ENCODE measurements at places on chromosomes 6 and 20.
A peak's percentile ranks its signal among the peaks of the same experiment; 100 is the strongest.

GRCh38 chr20:33732166-33732970 is 572 bp downstream of the ZNF341 start:
- peak; percentile 99 for DNase-seq

DNA sequence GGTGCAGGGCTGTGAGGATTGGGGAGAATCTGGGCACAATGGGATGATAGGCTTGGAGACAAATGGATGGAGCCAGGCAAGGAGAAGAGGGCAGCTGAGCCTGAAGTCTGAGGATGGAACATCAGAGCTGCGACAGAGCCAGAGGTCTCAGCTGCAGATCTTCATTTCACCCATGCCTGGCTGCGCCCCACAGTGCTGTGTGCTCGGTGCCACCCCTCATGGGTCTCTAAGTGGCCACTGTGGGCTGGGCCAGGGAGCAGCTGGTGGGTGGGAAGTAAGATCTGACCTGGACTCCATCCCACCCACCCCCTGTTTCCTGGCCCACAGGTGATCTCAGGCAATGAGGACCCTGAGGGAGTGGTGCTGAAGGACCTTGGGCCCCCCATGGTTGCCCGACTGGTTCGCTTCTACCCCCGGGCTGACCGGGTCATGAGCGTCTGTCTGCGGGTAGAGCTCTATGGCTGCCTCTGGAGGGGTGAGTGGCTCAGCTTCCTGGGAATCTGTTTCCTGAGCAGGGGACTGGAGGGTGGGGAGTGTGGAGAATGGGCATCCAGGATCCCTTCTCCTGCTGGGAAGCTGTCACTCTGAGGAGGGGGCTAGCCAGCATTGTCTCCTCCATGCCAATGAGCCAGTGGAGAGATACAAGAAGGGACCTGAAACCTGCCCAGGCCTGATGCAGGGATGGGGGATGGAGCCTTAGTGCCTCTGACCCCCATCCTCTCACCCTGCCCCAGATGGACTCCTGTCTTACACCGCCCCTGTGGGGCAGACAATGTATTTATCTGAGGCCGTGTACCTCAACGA is 6.5 kb downstream of the DDR1 start:
- DNase-seq = no peak

- DNase-seq = no peak
Measured at GRCh38 chr20:54025251-54025771, 45.1 kb downstream of the BCAS1 start.

DNA sequence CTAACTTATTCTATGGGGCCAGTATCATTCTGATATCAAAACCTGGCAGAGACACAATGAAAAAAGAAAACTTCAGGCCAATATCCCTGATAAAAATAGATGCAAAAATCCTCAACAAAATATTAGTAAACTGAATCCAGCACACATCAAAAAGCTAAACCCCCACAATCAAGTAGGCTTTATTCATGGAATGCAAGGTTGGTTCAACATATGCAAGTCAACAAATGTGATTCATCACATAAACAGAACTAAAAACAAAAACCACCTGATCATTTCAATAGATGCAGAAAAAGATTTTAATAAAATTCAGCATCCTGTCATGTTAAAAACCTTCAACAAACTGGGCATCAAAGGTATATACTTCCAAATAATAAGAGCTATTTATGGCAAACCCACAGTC is 133.9 kb upstream of the SSTR4 start:
- no peak for DNase-seq

- DNase-seq = no peak
Measured at GRCh38 chr6:83153883-83154521, 39.1 kb downstream of the PGM3 start.

GRCh38 chr20:37007898-37008649 is 56.6 kb upstream of the SAMHD1 start:
- peak; percentile 22 for DNase-seq

GRCh38 chr6:167474725-167475124 is 149.8 kb downstream of the TTLL2 start:
- DNase-seq = no peak

- DNase-seq = no peak
Measured at GRCh38 chr20:2538931-2539720, 2.8 kb downstream of the TMC2 start.

Data from SW 1271 (cell line).